ENCODE measurements at places on chromosomes 1 and 21. TPM values are rescaled to one million over a fixed set of nuclear protein-coding genes. Genes with fewer than 3 reads are reported as not detected.

PKP1 gene
- 0.66 TPM for polyA plus RNA-seq

LRRC39 gene
- 0.33 TPM for polyA plus RNA-seq

RGS4 gene
- polyA plus RNA-seq: 0.08 TPM

BSND gene
- 0.52 TPM for polyA plus RNA-seq

CFHR2 gene
- not detected for polyA plus RNA-seq

PEAR1 gene
- 0.77 TPM for polyA plus RNA-seq

FCER1A gene
- polyA plus RNA-seq: not detected

AADACL3 gene
- 0.52 TPM for polyA plus RNA-seq

TMPRSS15 gene
- polyA plus RNA-seq: not detected

MNDA gene
- not detected for polyA plus RNA-seq

GJA4 gene
- 3.9 TPM for polyA plus RNA-seq

DNA sequence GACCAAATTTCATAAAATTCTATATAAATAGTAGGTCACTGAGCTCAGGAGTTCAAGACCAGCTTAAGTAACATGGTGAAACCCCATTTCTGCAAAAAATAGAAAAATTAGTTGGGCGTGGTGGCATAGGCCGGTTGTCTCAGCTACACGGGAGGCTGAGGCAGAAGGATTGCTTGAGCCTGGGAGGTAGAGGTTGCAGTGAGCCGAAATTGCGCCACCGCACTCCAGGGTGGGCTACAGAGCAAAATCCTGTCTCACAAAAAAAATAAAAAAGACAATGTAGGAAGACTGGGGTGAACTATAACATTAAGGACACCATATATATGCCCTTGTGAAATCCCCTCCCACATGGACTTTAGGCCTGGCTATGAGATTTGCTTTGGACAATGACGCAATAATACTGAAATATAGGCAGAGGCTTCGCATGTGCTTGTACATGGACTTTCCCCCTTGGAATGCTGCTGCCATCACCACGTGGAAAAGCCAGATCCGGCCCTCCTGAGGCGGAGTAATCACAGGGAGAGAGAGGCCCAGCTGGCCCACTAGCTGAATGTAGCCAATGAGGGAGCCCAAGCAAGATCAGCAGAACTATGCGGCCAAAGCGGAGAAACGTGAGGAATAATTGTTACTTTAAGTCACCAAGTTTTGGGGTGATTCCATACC, 13.1 kb upstream of the USP1 start:
- DNase-seq: no peak

- no peak for DNase-seq
Measured at GRCh38 chr1:54803761-54804470, 2.8 kb upstream of the TTC22 start.

DNA sequence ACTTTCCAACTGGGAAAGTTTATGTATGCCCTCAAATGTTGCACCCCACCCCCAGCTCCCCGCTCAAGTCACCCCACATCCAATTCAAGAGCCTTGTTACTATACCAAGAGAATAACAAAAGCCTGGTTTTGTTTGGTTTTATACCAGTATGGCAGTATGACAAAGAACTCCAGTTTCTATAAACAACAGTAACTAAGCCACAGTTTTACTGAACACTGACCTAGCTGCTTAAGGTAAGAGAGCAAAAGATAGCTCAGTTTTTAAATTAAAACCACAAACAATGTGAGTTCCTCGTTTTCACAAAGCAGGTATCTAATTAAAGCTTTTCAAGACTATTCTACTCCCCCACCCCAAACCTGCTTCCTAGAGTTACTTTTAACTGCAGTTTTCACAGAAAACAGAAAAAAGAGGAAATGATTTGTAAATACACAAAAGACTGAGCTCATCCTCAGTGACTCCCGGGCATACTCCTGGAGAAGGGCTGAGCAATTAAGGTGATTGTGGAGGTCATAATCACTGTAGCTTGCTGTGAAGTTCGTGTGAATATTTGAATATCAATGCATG, 59.3 kb upstream of the LHX8 start:
- DNase-seq: no peak

GRCh38 chr1:30085811-30086770, 637.3 kb downstream of the MATN1 start:
- peak; percentile 57 for DNase-seq

DNA sequence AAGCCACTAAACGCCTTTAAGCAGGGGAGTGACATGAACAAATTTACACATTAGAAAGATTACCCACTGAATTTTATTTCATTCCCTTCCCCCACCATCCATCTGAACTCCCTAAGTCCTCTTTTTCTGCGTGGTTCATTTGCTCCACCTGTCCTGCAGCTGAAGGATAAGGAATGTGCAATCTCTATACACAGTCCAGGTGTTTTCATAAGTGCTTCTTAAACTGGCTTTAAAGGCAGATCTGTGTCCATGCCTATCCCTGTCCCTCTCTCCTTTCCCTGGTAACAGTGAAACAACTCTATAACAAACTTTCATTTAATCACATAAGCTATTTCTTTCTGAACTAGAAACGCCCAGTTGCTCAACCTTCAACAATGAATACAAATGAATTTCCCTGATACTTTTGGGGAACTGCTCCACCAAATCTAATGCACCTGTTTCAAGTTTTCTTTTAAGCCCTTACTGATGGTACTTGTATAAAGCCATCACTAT, 8.4 kb downstream of the GSTM3 start:
- no peak for DNase-seq

DNA sequence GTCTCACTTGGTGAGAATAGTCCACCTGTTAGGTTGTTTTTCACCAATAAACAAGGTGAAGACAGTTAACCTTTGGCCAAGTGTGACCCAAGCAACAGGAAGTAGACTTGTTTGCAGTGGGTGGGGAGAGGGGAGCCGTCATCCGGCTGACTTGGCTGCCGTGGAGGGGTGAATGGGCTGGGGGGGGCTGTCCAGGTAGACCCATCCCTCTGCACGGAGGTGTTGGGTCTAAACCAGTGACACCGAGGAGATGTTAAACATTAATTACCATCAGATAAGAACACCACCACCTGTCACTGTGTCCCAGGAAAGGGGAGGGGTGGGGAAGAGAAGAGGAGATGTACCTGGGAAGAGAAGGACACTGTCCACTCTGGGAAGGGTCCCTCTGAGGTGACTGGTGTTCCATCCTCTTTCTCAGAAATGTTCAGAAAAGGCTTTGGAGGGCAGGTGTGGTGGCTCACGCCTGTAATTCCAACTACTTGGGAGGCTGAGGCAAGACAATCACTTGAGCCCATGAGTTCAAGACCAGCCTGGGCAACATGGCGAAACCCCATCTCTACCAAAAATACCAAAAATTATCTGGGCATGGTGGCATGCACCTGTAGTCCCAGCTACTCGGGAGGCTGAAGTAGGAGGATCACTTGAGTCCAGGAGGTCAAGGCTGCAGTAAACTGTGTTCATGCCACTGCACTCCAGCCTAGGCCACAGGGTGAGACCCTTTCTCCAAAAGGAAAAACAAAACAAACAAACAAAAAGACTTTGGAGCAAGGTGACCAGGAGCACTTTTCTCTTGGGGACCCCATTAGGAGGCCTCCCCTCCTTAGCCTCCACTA, 6.7 kb upstream of the MYOM3 start:
- no peak for DNase-seq

DNA sequence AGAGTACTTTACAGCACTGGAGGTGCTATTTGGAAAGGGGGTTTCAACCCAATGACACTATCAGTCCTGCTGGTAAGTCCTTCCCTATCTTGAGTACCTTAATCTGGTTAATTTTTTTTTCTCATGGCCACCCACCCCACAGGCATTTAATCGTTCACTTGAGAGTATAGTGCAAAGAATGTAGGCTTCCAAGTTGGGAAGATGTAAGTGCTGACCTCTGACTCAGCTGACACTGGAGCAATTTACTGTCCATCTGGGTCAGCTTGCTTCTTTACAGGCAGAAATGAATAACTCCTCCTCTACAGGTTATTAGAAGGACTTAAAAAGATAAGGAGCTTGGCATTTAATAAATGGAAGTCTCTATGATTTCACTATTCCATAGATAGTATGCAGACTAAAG, 89.6 kb downstream of the AK5 start:
- DNase-seq: no peak

DNA sequence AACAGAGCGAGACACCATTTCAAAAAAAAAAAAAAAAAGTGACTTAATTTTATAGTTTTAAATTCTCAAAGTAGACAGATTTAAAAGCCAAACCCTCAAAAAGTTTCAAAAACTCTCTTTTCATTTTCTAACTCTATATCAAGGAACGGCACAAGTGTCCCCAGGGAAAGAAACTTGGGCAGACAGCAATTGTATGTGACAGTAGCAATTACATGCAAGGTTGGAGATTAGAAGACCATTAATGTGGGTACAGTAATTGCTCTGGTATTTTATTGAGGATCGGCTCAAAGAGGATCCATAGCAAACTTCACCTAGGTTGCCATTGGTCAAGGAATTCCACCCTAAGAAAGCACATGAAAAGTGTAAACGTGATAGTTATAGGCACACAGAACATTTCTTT, 46.2 kb downstream of the ACBD6 start:
- no peak for DNase-seq

GRCh38 chr1:201715801-201716741, 112.9 kb upstream of the IPO9 start:
- DNase-seq: no peak

DNA sequence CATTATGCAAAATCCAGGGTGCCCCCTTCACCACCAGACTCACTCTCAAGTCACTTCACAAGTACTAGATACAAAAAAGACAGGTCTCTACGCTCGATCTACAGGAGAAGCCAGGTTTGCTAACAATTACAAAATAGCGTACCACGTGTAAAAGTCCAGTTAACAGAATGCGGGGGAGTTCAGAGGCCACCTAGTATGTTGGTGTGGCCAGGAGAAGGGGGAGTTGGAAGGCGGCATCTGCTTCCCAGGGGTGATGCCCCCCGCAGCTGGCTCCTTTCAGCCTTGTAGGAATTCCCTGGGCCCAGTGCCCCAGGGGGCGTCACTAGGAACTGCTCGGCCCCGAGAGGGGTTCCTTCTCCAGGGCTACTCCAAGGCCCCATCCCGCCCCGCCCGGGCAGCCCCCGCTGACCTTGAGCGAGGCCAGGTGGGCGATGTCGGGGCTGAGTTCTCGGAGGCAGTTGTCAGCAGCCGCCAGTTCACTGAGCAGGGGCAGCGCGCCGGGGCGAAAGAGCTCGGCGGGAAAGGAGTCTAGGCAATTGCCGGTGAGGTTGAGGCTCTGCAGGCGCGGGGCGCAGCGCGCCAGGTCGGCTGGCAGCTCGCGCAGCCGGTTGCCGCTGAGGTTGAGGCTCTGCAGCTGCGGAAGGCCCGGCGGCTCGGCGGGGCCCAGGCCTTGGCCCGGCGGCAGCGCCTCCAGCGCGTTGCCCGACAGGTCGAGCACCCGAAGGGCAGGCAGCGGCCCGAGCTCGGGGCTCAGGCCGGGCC, 664 bp downstream of the LRRC47 start:
- no peak for DNase-seq

- DNase-seq: no peak
Measured at GRCh38 chr1:164510435-164510834, 48.5 kb upstream of the PBX1 start.

DNA sequence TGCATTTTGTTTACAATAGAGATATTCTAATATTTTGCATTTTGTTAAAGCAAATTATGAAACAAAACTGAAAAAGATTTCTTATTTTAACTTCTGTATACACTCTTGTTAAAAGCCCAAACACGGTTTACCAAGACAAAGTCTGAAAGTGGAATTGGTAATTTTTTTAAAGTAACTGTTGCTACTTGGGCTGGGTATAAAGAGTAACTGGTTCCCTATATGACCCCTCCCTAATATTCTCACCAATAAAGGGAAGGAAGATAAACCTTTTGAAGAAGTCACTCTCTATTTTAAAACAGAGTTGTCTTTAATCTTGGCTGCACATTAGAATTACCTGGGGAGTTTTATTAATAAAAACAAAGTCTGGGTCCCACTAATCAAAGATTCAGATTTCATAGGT, 27.4 kb downstream of the ARHGAP29 start:
- DNase-seq: no peak

- DNase-seq: no peak
Measured at GRCh38 chr1:2200308-2200943, 5.9 kb upstream of the FAAP20 start.

- no peak for DNase-seq
Measured at GRCh38 chr21:17388226-17388625, 124.6 kb upstream of the CXADR start.

DNA sequence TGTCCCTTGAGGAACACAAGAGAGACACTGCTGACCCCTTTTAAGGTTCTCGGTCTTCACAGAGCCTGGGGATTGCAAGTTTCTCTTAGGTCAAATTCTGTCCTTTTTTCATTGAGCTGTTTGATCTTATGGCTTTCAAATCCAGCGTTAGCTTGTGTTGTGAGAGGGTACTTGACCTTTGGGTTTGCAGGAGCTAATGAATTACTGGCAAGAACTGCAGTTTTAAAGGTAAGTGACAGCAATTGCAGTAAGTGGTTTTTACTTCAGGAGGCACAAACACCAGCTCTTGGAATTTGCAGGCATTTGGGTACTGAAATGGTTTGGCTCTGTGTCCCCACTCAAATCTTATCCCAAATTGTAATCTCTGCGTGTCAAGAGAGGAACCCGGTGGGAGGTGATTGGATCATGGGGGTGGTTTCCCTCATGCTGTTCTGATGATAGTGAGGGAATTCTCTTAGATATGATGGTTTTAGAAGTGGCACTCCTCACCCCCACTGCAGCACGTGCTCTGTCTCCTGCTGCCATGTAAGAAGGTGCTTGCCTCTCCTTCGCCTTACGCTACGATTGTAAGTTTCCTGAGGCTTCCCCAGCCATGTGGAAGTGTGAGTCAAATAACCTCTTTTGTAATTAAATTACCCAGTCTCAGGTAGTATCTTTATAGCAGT, 134.5 kb upstream of the LYPLAL1 start:
- DNase-seq: no peak

DNA sequence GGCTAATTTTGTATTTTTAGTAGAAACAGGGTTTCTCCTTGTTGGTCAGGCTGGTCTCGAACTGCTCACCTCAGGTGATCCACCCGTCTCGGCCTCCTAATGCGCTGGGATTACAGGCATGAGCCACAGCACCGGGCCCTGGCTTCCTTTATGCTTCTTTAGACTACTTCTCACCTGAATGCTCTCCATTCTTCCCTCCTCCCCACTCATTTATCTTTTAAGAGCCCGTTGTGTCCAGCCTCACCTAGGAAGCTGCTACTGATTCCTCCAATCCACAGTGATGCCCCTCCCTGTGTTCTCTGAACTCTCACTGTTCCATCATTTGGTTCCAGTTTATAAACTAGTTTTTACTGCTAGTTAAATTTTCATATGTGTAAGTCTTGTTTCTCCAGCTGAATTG, 44.9 kb upstream of the NR5A2 start:
- DNase-seq: no peak
